ENCODE measurements at places on chromosomes 3 and 15.

- DNase-seq = no peak
Observed at GRCh38 chr3:197709135-197709534, 27.6 kb downstream of the RUBCN start.

GRCh38 chr15:90478846-90479481 is 50.8 kb upstream of the CRTC3 start:
- no peak for DNase-seq

DNA sequence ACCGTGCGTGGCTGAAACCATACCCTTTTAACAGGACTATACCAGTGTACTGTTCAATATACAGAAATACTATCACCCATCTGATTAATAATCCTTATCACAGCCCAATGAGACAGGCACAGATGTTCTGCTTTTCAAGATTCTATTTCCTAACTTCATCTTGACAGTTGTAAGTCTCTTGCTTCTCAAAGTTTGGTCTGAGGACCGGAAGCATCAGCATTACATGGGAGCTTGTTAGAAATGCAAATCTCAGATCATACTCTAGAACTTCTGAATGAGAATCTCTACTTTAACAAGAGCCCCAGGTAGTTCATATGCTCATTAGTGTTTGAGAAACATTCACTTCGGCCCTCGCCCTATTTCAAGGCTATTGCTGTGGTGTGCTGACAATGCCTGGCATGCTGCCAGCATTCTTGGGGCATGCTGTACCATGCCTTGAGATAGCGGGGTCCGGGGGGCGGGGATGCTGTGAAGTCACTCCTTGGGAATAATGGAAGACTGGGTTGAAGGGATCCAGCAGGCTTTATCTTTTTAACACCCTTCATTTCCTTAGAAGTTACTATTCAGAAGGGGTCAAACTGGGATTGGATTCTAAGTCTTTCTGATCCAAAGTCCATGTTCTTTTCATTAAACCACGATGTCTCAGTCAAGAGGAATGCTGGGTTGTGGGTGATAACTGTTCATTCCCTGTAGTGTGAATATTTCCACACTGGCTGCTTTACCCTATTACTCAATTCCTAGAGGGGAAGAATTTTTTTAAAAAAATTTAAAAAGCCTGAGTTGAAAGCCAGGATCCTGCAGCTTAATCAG is 194.7 kb downstream of the LPP start:
- DNase-seq = peak; percentile 95

GRCh38 chr15:57824186-57824585 is 117.7 kb downstream of the POLR2M start:
- DNase-seq = no peak
